Non-pigmented ciliary epithelial cell (primary cell): ENCODE measurements at places on chromosomes 11 and 22.

GRCh38 chr11:124920870-124921609 lies 2.0 kb downstream of the HEPN1 start:
- no peak for DNase-seq

DNA sequence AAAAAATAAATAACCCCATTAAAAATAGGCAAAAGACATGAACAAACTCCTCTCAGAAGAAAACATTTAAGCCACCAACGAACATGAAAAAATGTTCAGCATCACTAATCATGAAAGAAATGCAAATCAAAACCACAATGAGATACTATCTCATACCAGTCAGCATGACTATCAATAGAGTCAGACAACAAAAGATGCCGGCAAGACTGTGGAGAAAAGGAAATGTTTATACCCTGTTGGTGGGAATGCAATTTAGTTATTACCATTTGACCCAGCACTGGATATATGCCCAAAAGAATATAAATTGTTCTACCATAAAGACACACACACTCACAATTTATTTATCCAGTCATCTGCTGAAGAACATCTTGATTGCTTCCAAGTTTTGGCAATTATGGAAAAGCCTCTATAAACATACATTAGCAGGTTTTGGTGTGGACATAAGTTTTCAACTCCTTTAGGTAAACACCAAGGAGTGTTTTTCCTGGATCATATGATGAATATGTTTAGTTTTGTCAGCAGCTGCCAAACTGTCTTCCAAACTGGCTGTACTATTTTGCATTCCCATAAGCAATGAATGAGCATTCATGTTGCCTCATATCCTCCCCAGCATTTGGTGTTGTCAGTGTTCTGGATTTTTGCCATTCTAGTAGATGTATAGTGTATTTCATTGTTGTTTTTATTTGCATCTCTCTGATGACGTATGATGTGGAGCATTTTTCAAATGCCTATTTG lies 28.0 kb downstream of the OR8D1 start:
- no peak for DNase-seq

DNA sequence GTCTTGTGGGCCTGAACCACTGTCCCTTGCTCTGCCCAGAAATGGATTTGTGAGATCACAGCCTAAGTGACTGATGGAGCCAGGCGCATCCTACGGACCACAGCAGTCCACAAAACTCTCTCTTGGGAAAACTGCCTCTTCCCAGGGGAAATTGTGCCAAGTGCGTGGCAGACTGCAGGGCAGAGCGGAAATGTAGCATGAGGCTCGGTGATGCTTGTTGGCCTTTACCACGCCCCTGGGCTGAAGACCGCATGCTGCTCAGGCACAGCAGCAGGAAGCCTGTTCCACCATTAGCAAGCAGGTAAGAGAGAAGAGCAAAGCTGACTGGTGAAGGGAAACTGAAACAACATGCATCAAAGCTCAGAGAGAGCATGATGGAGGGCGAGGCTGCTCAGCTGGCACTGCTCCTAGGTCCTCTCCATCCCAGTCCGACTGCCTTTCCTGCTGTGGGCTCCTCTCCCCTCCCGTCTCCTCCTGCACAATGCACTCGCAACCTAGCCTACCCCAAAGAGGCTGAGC lies 26.5 kb upstream of the SCARF2 start:
- no peak for DNase-seq

- no peak for DNase-seq
Observed at GRCh38 chr11:46388619-46389449, 2.7 kb downstream of the CHRM4 start.

GRCh38 chr22:45376703-45377102 lies 36.7 kb downstream of the SMC1B start:
- no peak for DNase-seq

DNA sequence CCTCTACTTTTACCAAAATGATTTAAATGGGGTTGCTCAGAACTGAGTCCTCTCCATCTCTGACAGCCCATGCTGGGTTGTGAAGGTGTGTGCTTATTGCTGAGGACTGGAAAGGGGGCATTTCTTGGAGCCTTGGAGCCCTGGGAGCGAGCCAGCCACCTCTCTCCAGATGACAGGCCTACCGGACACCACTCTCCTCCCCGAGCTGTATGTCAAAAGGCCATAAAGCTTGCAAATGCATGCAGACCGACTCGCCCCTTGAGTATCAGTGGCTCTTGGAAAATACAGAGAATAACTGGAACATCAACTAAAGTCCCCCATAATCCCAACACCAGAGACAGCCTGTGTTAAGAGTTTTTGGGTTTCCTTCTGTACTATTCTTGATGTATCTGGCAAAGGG lies 67.9 kb upstream of the PITPNB start:
- DNase-seq = no peak

DNA sequence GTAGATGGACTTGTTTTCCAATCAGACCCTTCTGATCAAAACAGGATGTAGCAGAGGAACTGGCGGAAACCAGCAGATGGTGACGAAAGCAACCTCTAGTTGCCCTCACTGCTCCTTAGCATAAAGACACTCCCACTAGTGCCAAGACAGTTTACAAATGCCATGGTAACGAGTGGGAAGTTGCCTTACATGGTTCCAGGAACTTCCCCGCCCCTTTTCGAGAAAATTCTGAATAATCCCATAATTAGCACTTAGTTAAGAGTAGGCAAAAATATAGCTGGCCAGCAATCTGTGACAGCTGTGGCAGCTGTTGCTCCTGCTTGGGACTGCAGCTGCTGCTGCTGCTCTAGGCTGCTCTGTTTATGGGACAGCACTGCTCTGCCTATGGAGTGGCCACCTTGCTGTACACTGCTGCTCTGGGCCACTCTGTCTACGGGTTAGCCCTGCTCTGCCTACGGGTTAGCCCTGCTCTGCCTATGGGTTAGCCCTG lies 33.4 kb upstream of the SORL1 start:
- no peak for DNase-seq

DNA sequence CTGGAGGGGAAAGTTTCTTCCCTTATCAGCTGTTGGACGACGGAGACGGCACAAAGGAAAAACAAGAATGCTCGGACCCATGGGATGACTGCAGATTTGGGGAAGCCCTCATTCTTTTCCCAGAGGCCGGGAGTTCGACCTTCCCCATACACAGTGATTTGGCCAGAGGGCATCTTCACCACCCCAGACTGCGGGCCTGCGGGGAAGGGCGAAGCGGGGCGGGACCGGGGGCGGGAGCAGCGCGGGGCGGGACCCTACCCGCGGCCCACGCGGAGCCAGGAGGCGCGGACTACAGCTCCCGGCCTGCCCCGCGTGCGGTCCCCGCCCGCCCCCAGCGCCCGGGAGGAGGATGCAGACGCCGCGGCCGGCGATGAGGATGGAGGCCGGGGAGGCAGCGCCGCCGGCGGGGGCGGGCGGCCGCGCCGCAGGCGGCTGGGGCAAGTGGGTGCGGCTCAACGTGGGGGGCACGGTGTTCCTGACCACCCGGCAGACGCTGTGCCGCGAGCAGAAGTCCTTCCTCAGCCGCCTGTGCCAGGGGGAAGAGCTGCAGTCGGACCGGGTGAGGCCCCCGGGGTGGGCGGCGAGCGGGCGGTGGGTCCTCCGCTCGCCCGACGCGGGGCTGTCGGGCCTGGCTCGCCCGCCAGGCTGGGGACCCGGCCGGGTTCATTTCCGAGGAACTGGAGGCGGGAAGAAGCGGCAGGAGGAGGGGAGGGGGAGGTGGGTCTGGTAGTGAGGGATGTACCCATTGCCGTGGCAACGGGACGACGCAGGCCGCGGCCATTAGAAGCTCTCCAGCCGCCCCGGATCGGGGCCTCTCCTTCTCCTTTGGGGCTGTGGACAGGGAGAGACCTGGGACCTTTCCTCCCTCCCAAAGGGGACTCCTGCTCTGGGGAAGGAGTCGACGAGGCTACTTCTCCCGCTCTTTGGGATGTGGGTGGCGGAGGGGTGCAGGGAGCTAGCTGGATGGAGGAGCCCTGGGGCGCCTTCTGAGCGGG lies at the start of gene KCTD17:
Gene KCTD17, plus strand, starts transcription at position 352 of the 995 bp plus-strand sequence. Its CDS starts 19 bp downstream, at position 371.
- no peak for DNase-seq

DNA sequence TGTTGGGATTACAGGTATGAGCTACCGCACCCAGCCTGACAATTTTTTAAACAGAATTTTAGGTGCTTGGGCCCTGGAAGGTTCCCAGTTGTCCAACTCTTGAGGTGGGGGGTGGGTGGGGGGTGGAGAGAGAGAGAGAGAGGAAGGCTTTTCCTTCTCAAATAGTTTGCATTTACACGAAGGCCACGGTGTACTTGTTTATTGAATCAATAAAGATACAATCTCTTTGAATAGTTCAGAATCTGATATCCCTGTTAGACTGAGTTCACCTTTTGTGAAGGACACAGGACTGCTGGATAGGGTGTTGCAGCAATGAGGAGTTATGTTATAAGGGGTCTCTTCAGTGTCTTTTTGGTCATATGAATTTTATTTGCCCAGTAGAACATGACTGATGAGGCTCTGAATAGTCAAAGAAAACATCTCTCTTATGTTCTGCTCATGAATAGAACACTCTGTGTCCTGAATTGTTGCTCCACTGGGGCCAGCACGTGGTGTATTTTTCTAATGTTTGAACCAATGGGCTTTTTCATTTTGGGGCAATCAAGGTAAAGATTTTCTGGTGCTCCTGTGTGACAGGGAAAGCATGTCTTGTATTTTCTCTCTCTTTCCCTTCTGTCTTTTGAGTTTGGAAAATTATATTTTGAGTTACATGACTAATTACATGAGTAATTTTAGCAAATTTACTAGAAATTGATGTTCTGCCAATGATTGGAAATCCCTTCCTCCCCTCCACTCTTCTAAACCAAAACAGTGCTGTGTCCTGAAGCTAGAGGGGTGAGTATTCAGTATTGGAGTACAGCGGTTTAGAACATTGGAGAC lies 61.7 kb downstream of the PTPRJ start:
- DNase-seq = no peak

GRCh38 chr11:126919147-126919823 lies 81.3 kb downstream of the KIRREL3 start:
- no peak for DNase-seq

DNA sequence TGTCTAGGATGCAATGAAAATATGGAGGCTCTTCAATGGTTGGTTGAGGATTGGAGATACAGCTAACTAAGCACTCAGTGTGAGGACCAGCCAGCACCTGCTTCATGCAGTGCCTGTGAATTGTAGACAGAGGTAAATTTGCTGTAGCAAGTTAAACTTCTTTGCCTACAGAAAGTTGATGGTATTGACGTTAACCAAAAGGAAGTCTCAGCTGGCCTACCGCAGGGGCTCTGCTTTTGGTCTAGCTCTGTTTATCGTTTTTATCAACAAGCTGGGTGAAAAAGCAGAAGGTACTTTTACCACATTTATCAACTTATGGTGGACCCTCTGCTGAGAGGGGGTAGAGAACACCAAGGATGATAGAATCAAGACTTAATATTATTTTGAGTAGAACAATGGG lies 51.6 kb downstream of the GRAMD1B start:
- no peak for DNase-seq
